Bronchial epithelial cell (primary cell): ENCODE measurements at places on chromosomes 13 and 19.
A peak's percentile ranks its signal among the peaks of the same experiment; 100 is the strongest.

- DNase-seq: no peak
These were observed 1396.4 kb downstream of the EFNB2 start for GRCh38 chr13:105139048-105139379.

GRCh38 chr13:81207231-81207630 lies 866.3 kb upstream of the SPRY2 start:
- no peak for DNase-seq

DNA sequence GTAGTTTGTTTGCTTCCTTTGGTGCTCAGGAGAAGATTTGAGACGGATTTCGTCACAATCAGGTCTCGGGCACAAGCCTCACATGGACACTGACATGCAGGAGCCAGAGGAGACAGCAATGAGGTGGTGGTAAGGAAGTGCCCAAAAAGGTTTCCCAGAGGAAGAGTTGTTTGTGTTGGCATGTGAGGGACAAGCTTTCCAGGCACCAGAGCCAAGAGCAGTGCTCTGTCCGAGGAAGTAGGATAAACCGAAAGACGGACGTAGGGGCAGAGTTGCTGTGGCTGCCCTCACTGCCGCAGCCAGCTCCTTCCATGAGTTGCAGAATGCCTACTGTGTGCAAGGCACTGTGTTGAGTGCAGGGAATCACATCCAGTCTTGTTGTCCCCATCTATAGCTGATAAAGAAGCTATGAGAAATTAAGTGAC lies 27.7 kb downstream of the SAE1 start:
- no peak for DNase-seq

DNA sequence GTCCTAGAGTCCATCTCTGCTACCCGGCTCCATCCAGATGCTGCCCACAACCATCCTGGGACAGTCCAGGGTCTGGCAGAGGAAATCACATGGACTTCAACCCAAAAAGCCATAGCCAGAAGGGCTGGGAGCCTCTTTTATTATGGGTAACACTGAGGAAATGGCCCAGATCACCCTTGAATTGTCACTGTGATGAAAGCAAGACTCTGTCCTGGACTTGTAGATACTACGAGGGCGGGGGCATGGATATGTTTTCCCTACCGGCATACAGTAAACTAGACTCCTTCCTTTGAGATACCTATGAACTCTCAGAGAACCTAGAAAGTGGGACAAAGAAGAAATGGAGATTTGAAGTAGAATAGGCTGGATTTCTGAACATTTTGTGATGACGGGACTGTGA lies 110.3 kb downstream of the LACC1 start:
- DNase-seq: no peak

DNA sequence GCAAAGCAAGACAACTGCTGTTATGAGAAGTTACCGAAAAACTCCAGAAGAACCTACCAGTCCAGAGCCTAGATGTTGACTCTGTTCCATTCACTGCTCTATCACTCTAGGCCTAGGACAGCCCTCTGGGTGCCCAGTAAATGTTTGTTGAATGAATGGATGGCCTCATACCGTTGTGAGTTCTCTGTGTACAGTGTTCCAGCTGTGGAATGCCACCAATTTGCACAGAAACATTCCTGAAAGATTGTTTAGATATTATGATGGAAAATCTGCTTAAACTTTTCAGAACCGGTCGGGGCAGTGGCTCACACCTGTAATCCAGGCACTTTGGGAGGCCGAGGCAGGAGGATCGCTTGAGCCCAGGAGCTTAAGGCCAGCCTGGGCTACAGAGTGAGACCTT lies 1.3 kb upstream of the FBL start:
- no peak for DNase-seq

- DNase-seq: no peak
These were observed 740 bp downstream of the ELAVL3 start for GRCh38 chr19:11479898-11480714.

DNA sequence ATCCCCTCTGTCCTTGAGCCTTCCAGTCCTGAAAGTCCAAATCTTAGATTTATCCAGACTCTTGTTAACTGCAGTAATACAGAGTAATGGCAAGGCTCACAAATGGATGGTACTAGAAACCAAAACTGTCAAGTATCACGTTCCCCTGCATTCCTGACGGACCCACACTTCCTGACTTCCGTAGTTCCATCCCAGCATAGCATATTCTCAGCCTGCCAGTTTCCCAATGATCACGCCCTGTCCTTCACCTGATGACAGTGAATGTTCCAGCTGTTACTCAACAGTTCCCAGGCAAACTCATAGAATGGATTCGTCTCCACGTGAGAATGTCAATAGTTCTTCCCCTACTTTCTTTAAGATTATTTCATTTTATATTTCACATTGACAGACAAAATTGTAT lies 33.6 kb downstream of the SLC7A1 start:
- peak; percentile 54 for DNase-seq

DNA sequence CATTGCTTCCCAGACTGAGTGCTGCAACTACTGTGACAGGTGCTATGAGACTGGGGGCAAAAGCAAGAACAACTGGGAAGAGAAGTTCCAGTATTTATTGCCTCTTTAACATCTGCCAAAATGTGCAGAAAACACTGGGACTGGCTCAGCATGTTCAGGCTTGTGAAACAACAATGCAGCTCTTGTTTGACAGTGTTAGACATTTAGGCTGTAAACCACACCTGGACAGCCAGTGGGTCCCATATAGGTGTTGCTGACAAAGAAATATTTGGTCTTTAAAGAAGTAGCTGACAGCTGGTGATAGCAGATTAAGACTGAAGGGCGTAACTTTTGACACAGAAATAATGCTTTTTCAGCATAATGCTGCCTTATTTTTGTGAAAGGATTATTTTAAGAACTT lies 88.1 kb downstream of the STOML3 start:
- peak; percentile 69 for DNase-seq

DNA sequence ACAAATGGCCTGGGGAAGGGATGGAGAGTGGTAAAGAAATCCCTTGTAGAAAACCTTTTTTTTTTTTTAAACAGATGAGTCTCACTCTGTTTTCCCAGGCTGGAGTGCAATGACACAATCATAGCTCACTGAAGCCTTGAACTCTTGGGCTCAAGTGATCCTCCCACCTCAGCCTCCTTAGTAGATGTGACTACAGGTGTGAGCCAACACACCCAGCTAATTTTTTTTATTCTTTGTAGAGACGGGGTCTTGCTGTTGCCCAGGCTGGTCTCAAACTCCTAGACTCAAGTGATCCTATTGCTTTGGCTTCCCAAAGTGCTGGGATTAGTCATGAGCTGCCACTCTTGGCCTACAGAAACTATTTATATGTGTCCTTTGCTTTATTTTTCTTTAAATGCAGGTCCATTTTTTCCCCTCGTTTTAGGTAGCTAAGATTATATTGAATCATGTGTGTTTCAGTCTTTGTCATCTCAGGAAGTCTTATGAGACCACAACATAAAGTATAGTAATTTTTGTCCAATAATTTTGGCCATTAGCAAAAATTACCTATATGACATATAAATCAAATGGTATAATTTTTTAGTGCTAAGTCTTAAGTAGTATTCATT lies 10.5 kb downstream of the LPAR6 start:
- no peak for DNase-seq

GRCh38 chr13:31882794-31883193 lies 143.5 kb downstream of the RXFP2 start:
- DNase-seq: no peak

DNA sequence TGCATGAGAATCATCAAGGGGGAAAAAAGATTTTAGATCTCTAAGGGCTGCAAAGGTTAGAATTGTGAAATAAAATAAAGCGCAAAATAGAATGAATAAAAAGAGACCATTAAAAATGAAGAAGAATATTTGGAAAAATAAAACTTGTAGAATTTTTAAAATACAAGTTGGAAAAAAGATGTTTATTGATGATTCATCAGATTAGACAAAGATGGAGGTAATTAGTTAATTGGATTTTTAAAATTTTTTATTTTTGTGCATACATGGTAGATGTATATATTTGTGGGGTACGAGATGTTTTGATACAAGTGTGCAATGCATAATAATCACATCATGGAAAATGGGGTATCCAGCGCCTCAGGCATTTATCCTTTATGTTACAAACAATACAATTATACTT lies 143.3 kb downstream of the MAB21L1 start:
- no peak for DNase-seq

DNA sequence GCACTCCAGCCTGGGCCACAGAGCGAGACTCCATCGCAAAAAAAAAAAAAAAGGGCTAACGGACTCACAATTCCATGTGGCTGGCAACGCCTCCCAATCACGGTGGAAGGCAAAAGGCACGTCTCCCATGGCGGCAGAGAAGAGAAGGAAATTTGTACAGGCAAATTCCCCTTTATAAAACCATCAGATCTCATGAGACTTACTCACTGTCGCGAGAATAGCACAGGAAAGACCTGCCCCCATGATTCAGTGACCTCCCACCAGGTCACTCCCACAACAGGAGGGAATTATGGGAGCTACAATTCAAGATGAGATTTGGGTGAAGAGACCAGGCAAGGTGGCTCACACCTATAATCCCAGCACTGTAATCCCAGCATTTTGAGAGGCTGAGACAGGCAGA lies 18.7 kb upstream of the NMRK2 start:
- DNase-seq: no peak

GRCh38 chr13:32609428-32609827 lies 23.2 kb downstream of the PDS5B start:
- DNase-seq: no peak

DNA sequence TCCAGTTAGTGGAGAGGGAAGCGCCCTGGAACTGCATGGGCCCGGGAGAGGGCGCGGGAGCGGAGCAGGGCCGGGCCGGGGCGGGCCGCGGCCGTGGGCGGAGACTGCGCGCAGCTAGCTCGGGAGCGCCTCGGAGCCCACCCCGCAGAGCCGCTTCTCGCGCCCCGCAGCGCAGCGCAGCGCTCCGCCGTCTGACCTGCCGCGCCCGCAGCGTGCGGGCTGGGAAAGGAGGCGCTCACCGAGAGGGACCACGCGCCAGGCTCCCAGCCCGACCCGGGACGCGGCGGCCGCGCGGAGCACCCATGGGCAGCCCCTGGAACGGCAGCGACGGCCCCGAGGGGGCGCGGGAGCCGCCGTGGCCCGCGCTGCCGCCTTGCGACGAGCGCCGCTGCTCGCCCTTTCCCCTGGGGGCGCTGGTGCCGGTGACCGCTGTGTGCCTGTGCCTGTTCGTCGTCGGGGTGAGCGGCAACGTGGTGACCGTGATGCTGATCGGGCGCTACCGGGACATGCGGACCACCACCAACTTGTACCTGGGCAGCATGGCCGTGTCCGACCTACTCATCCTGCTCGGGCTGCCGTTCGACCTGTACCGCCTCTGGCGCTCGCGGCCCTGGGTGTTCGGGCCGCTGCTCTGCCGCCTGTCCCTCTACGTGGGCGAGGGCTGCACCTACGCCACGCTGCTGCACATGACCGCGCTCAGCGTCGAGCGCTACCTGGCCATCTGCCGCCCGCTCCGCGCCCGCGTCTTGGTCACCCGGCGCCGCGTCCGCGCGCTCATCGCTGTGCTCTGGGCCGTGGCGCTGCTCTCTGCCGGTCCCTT lies at the start of gene MLNR:
MLNR (plus strand) TSS at position 303 of the 820 bp plus-strand sequence; CDS start at position 303, 0 bp downstream.
- no peak for DNase-seq

- DNase-seq: no peak
These were observed 5.0 kb downstream of the GFY start for GRCh38 chr19:49430172-49430677.

DNA sequence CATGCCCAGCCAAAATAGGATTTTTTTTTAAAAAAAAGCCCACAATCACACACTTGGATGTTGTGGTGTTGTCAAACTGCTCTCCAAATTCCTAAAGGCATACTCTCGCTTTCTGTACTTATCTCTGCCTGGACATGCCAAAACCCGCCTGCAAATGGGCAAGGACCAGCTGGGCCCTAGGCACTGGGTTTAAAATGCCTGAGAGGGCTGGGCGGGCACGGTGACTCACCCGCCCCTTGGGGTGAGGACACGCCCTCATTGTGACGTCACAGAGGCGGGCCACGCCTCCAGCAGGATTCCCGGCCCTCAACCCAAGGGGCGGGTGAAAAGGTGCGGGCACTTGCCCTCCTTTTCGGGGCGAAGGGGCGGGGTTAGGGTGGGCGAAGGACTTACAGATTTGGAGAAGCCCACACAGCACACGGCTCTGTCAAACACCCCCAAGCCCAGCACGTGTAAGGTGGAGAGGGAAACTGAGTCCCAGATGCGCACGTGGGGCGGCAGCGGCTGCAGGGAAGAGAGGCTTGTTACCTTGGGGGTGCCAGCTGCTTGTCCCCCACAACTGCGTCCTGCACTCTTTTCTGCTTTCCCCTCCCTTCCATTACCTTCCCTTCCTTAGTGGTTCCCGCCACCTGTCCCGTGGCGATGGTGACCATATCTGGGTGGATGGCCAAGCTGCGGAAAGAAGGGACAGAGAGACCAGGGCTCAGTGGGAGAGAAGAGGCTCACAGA lies 6.6 kb downstream of the EML2 start:
- peak; percentile 97 for DNase-seq

- DNase-seq: no peak
These were observed 39.4 kb upstream of the DGKH start for GRCh38 chr13:42009057-42009456.

DNA sequence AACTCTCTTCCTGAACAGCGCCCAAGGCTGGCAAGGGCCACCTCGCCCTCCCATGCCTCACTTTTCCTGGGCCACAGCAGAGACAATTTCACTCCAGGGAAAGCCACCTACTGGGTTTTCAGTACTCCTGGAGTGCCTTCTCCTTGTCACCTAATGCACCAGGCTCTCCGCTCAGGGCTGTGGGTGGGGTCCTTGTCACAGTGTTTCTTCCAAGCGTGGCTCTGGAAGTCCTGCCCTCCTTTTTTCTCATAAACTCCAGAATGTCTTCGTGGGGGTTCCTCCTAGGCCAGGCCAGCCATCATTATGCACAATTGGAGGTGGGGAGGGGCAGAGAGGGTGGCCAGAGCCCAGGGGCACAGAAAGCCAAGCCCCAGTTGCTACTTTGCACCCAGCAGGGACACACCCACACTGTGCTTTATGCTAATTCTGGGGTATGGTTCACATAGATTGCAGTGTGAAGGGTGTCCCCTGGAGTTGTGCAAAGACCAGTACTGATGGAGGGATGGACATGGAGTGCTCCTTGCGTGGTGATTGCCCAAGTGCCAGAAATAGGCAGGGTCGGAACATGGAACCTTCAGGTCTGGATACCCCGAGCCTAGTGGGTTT lies 78.8 kb downstream of the CHST8 start:
- no peak for DNase-seq

DNA sequence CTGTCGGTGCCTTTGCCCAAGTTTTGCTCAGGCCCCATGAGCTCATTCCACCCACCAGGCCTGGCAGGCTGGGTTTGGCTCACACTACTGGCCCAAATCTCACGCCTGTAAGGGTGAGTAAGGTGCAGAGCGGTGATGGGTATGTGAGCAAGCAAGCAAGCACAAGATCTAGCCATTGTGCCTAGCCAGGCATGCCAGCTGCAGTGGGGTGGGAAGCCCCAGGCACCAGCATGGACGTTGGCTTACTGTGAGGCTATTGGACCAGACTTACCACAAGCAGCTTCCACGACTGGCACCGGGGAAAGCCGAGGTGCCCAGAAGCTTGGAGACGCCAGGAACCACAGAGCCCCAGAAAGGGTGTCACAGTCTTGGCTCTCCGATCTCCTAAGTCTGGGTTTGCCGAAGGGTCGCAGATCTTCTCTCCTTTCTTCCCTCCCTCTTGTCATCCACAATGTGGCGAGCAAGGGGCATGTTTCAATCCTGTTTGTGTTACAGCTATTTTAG lies 2659.4 kb upstream of the PCDH20 start:
- no peak for DNase-seq
